ENCODE measurements at places on chromosomes 6 and 20.

DNA sequence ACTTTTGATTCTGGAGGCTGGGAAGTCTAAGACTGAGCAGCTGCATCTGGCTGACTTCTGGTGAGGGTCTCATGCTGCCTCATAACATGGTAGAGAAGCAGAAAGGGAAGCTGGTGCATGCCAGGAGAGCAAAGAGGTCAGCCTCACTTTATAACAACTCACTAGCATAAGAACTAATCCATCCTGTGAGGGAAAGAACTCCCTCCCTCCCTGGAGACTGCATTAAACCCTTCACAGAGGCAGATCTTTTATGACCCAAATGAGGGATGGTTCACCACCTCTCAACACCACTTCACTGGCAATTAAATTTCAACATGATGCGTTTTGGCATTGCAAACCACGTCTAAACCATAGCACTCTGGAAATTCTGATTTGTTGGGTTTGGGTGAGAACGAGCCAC lies 33.9 kb downstream of the STXBP5 start:
- DNase-seq = no peak

GRCh38 chr20:63884506-63885263 lies 10.2 kb upstream of the DNAJC5 start:
- no peak for DNase-seq

DNA sequence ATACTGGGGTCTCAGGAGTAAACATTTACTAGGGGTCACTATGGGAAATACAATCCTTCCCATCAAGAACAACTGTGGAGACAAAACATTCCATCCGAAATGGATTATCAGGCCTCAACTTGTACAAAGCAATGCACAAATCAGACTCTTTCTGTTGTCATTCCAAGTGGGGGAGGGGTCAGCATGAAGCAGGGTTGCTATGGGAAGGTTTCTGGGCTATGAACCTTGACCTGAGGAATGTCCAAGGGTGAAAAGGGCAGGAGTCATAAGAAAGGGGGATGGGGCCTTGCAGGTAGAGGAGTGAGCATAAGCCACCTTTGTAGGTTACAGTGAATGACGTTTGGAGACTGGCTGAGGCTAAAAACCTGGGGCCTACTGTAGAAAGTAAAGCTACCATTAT lies 3.1 kb downstream of the METTL24 start:
- DNase-seq = no peak

DNA sequence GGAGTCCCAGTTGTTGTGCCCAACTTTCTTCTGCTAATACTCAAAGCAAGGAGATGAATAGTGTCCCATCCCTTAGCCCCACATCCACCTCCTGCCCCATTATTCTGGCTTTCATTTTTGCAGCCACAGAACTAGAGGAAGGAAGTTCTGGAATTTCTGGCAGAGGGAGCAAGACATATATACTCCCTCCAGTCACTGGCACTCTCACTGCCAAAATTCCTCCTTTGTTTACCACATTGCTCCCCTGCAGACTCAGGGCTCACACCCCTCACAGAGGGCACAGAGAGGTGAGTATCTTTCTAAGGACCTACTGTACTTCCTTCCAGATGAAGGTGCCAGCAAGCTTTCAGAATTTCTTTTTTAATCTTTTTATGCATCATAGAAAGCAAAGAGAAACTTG lies 168.0 kb upstream of the ID4 start:
- DNase-seq = no peak

DNA sequence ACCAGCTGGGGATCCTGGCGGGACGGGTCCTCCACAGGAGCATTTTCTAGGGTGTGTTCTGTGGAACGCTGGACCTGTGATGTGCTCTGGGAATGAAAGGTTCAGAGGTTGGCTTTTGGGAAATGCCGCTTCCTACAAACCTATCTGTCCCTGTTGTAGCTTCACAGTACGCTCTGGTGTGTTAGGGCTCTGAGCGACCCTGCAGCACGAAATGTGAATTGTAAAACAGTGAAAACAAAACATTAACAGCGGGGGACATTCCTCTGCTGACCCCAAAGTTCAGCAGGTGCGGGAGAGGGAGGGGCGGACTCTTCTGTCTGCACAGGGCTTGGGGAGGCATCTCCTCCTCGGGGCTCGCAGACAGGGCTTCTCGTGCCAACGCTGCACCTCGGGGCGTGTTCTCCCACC lies 155.9 kb downstream of the NRN1 start:
- no peak for DNase-seq

Measured in substantia nigra (tissue), 51 donors.